ENCODE measurements at places on chromosomes 11 and 22.

GRCh38 chr11:10625281-10625981, 57.0 kb upstream of the LYVE1 start:
- no peak for DNase-seq

- DNase-seq: peak; percentile 48
Observed at GRCh38 chr11:62025487-62026105, 58.2 kb upstream of the FTH1 start.

DNA sequence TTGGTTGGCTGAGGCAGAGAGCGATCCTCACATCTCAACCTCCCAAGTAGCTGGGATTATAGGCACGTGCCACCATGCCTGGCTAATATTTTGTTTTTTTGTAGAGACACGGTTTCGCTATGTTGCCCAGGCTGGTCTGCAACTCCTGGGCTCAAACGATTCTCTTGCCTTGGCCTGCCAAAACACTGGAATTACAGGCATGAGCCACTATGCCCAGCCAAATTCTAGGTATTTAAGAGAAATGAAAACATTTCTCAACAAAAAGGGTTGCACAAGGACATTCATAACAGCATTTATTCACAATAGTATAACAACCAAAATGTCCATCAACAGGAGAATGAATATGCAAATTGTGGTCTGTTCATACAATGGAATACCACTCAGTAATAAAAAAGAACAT, 31.7 kb upstream of the RBX1 start:
- no peak for DNase-seq

GRCh38 chr11:86279747-86280146, 22.3 kb upstream of the HIKESHI start:
- no peak for DNase-seq

DNA sequence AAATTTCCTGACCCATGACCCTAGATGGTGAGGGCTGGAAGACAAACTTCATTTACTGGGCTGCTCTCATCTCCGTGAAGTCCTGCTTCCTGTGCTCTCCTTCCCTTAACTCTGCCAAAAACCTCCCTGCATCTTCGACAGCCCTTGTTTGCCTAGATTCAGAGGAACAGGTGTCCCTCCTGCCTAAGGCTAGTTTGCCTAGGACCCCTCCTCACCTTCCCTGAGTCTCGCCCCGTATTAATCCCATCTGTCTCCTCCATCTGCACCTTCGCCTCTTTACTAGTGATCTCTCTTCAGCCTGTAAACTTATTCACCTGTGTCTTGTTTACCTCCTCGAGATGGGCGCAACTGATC, 33.1 kb downstream of the EIF3F start:
- no peak for DNase-seq

- no peak for DNase-seq
Observed at GRCh38 chr22:45881524-45881875, 95.5 kb downstream of the WNT7B start.

DNA sequence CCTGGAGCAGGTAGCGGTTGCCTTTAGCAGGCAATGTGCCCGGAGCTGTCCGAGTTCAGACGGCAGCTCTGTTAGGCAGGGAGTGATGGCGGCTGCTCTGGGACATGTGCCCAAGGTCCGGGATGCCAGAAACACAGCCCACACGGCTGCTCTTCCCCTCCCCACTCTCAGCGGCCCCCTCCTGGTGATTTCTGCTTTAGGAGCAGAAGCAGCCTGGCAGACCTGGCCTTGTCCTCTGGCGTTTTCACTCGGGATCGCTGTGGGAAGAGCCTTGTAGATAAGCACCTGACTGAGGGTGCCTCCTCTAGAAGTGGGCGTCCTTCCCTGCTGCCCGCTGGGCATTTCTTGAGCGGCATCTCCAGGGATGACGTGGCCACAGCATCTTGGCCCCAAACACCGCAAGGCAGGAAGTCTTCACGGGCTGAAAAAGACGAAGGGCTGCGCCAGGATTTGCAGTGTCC, 392.2 kb downstream of the TBC1D22A start:
- DNase-seq: no peak

Measured in stimulated activated CD4-positive, alpha-beta T cell treated with anti-CD3 and anti-CD28 coated beads, Interleukin-15, amount 100 ng/mL, for 24 hours (primary cell).